ENCODE measurements at places on chromosomes 2 and 18.

GRCh38 chr2:80035749-80036285 is 268.7 kb downstream of the LRRTM1 start:
- no peak for DNase-seq

DNA sequence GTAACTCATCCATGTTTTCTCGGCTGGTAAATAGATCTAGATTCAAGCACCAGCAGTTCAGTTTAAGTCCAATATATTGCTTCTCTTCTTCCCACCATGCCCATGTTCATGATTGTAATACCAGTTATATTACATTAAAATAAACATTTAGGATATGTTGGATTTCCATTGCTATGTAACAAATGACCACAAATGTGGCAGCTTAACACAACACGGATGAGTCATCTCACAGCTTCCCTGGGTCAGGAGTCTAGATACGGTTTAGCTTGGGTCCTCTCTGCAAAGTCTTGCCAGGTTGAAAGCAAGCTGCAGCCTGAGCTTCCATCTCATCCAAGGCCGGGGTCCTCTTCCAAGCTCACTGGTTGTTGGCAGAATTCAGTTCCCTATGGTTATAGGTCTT is 39.4 kb upstream of the SMAD2 start:
- no peak for DNase-seq

DNA sequence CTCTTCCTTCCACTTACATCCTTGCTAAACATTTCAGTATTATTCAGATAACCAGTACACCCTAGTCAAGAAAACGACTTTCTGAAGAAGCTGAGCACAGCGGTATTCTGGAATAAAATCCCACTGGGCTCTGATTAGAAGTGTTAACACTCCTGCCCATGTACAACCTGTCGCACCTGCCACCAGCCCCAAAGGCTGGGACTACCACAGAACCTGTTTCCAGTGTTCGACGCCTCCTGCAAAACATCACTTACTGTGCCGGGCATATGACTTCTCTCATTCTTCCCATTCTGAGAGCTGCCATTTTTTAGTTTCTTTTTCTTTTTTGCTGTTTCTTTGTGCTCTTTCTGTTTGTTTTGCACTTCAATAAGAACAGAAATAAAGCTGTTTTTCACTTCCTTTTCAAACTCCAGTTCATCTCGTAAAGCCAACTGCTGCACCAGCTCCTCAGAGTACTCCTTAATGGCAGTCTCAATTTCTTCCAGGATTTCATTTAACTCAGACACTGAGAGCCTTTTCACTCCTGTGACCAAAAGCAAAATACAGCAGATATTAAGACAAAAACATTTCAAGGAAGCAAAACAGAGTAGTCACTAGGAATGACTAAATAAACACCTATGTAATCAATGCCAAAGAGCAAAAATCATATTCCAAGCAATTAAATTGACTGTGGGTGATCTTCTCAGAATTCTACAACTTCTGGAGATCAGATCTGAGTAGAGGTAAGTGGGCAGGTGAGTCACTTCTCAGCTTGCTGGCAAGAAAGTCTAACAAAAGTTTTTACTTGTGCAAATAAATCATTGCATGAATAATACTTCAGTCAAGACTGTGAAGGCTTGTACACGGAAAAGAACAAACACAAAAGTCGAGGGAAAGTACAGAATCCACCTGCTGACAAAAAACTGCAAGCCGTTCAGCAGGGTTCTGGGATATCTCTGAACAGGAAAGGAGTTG is 19.3 kb downstream of the FEZ2 start:
- DNase-seq: no peak

GRCh38 chr18:46215902-46216723 is 111.9 kb downstream of the HAUS1 start:
- DNase-seq: no peak

GRCh38 chr2:192749611-192750200 is 555.0 kb upstream of the TMEFF2 start:
- DNase-seq: no peak

- no peak for DNase-seq
Measured at GRCh38 chr2:69966496-69966895, 5.1 kb upstream of the ASPRV1 start.

DNA sequence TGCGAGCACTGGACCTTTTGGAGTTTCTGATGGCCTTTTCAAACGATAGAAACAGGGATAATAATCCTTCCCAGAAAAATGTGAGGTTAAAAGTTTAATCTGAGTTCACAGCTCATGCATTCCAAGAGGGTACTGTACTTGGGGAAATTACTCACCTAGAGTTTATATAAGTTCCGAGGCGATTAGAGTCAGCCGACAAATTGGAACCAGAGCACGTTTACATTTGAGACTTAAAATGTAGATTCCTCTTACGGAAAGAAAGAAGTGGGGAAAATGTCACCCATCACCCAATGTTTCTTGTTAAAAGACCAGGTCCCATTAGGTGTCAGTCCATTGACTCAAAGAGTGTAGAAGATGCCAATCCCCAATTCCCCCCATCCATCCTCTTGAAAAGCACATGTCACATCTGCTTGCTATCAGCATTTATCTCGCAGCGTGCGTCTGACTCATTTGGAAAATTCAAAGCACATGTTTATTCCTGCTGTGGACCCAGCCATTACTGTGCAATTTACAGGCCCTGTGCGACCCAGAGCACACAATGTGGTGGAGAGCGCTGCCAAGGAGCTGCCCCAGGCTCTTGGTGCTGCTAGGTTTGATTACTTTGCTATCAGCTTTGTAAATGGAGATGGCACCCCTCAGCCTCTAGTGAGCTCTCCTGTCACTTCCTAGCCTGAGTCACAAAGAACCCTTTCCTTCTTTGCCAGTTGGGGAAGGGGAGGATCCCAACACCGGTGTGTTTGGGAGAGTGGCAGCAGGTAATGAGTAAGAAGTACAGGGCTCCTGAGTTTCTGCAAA is 104.8 kb downstream of the COLEC12 start:
- no peak for DNase-seq

- DNase-seq: no peak
Measured at GRCh38 chr2:187294043-187294442, 154.0 kb downstream of the CALCRL start.

GRCh38 chr18:31399306-31400032 is 22.9 kb downstream of the DSG4 start:
- DNase-seq: no peak

DNA sequence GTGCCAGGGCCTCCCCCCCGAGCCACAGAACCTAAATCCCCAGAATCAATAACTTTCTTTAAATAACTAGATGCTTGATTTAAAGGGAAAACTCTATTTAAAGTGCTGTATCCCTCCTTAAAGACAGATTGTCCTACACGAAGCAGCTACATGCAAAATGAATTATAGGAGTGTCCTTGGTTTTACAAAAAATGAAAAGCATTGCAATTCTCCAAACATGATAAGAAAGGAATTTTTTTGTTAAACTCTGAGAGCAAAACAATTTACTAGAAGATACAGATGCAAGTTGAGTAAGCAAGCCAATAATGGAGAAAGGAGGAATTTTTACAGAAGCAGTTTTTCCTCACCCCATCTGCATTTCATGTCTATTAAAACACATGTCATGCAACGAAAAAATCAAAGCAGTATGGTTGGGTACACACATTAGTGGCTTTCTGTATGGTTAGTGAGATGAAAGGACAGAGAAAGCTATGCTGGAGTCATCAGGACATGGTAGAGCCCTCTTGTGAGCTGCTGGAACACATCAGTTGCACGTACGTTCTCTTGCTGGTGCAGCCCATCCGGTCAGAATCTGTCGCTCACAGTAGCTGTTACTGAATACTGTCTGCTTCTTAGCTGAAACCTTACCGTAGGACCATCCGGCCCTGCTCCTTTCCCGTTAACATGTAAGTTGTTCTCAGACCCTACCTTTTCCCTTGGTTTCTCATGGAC is 25.9 kb upstream of the STEAP3 start:
- DNase-seq: no peak

DNA sequence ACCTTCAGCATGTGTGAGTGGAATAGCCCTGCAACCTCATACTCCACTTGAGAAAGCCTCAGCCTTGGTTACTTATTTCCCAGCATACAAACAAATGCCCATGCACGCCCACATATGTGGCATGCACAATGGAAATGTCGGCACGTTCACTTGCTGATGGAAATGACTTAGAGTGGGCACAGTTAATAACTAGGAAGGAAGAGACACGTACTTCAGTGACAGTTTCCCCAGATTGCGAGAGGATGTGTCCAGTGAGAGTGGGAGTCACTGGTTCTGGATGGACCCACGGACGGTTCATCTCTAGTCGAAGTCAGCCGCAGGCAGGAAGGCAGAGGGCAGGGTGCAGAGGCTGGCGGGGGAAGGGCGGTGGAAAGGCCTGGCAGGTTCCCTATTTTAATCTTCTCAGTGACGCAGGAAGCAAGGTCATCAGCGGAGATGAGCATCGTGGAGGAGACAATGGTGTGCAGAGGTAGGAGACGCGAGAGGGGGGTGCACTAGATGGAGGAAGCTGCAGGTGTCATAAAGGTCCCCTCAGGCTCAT is 350.7 kb upstream of the MYT1L start:
- DNase-seq: no peak

DNA sequence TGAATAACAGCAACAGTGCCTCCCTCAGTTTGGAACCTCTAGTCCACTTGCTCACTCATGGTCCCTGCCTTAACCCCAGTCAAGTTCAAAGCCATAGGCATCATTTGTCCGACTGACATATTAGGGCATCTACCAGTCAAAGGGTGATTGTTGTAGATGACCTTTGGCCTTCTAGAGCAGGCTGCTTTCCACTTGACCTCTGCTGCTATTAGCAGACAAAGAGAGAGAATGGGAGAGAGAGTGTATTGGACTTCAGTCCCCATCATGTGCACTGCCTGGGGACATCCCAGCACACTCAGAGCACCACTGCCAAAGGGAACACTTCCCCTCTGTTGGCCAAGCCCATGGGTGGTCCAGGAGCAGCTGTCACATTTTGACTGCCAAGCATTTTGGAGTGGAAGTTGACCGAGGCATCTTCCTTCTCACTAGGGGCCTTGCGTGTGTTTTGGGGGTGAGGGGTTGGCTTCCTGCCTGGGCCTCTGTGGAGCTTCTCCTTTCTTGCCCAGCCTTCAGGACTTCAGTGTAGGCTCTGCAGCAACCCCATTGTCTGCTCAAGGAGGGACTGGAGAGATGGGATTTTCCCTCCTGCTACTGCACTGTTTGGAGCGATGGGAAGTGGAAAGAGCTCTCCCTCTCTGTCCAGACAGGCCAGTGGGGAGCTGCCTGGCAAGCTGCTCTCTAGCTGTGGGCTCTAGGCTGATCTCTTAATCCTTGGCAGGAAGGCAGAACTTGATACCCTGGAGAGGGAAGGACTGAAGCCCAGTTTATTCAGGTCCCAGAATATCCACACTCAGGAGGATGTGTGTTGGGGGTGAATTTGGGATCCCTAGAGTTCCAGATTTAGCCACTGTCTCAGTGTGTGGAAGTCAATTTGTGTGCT is 68.1 kb downstream of the TMEM247 start:
- DNase-seq: no peak

GRCh38 chr18:35511833-35512232 is 14.1 kb upstream of the INO80C start:
- no peak for DNase-seq

DNA sequence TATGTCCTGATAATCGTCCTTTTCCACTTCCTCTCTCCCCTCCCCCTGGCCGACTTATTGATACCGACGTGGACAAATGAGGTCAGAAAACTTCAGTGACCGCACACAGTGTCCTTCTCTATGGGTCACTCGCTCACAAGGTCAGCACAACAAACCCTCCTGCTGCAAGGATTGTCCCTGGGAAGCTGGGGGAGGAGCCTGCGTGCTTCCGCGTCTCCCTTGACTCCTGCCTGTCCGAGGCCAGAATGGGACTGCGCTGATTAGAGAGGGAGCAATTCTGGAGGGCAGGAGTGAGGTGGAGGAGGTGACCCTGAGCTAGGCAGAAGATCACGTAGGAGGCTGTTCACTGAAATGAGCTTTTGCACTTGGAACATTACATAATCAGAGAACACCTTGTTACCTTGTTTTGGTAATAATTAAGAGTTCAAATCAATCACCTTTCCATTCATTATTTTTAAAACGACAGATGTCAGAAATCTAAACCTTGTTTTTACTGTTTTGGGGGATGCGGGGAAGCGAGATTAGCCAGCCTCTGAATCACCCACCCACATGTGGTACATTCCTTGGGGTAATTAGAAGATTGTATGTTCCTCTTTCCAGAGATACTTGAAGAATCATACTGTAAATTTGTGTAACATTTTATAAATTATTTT is 70.6 kb downstream of the CTAGE1 start:
- DNase-seq: no peak

- no peak for DNase-seq
Measured at GRCh38 chr2:186274936-186275575, 211.0 kb upstream of the ZC3H15 start.

DNA sequence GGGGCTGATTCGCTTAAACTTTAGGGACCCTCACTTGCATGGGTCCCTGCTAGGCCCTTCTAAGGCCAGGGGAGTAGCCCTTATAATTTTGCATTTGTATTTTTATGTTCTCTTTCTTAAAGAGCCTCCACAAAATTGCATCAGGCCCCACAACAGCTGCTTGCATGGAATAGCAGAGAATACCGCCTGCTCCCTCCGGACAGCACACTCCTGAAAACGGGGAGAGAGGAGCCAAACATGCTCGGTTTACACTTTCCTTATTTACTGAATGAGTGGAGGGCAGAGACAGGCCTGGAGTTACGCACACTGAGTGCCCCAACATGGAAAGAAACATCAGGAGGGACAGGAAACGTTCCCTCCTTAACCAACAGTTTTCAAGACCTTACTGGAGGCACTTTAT is 132.2 kb downstream of the ANTXR1 start:
- no peak for DNase-seq

GRCh38 chr2:216539791-216540241 is 41.2 kb downstream of the RPL37A start:
- no peak for DNase-seq

- no peak for DNase-seq
Measured at GRCh38 chr18:433960-434359, 66.5 kb downstream of the COLEC12 start.

DNA sequence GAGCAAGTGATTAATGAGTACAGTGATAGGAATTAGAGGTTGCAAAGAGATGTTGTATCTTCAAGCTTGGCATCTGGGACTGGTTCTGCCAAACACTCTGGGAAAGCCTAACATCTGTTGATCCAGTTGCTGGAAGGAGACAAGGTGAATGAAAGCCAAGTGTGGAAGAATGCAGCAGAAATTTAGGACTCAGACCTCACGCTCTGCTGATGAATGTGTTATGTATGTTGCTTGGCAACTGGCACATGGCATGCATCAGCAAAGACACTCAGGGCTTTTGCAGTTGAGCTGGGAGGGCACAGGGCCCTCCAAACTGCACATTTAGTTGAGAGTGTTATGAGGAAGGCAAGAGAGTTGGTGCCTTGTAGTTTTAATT is 105.5 kb downstream of the COLEC12 start:
- no peak for DNase-seq
